ENCODE measurements at places on chromosomes 7 and 10. TPM values are rescaled to one million over a fixed set of nuclear protein-coding genes. Genes with fewer than 3 reads are reported as not detected.

GRCh38 chr7:70923181-70923845 lies 208.6 kb upstream of the GALNT17 start:
- no peak for DNase-seq

DNA sequence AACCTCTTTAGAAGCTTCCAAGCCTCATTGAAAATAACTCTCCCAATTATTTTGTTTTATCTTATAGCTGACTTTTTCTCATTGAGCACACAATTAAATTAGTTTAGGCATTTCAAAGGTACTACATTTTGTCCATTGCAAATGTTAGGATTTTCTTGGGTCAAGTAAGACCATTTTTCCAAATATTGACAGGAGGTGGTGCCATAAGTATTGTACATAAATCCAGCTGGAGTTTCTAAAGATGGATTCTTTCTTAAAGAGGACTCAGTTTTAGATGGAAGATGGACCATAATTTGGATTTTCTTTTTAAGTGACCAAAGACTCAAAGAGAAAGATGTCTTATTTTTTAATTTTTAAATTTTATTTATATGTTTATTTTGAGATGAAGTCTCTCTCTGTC lies 12.3 kb upstream of the OPN4 start:
- no peak for DNase-seq

- no peak for DNase-seq
These were observed 313.6 kb upstream of the ZMIZ1 start for GRCh38 chr10:78755063-78755701.

The CPXM2 gene
- total RNA-seq = 5.5 TPM

Data from astrocyte (in vitro differentiated cells and primary cell).